Vein endothelial cell (primary cell): ENCODE measurements at places on chromosomes 1 and 21. TPM values are rescaled to one million over a fixed set of nuclear protein-coding genes. Genes with fewer than 3 reads are reported as not detected.

The INTS3 gene
- 50.0 and 50.6 TPM in 2 replicates for total RNA-seq

The SAMSN1 gene
- 2.0 and 4.9 TPM in 2 replicates for total RNA-seq

The ASPM gene
- 17.0 and 34.3 TPM in 2 replicates for total RNA-seq

The B4GALT3 gene
- 37.6 and 39.5 TPM in 2 replicates for total RNA-seq

The OR10J5 gene
- total RNA-seq, result not detected in 2 replicates

The EFCAB7 gene
- 4.0 and 6.9 TPM in 2 replicates for total RNA-seq

The VN1R5 gene
- not detected in 2 replicates for total RNA-seq

The TRIM67 gene
- total RNA-seq, result not detected in 2 replicates

The THEM5 gene
- not detected in 2 replicates for total RNA-seq
